ENCODE measurements at places on chromosomes 6 and 20.

DNA sequence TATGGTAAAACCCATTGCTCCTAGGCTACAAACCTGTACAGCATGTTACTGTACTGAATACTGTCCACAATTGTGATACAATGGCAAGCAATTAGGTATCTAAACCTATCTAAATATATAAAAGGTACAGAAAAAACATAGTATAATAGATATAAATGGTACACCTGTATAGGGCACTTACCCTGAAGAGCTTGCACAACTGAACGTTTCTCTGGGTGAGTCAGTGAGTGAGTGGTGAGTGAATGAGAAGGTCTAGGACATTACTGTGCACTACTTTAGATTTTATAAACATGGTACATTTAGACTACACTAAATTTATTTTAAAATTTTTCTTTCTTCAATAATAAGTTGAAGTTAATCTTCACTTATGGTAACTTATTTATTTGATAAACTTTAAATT is 119.9 kb upstream of the CEP85L start:
- no peak for DNase-seq

- no peak for DNase-seq
Observed at GRCh38 chr20:43961541-43962471, 47.2 kb downstream of the TOX2 start.

DNA sequence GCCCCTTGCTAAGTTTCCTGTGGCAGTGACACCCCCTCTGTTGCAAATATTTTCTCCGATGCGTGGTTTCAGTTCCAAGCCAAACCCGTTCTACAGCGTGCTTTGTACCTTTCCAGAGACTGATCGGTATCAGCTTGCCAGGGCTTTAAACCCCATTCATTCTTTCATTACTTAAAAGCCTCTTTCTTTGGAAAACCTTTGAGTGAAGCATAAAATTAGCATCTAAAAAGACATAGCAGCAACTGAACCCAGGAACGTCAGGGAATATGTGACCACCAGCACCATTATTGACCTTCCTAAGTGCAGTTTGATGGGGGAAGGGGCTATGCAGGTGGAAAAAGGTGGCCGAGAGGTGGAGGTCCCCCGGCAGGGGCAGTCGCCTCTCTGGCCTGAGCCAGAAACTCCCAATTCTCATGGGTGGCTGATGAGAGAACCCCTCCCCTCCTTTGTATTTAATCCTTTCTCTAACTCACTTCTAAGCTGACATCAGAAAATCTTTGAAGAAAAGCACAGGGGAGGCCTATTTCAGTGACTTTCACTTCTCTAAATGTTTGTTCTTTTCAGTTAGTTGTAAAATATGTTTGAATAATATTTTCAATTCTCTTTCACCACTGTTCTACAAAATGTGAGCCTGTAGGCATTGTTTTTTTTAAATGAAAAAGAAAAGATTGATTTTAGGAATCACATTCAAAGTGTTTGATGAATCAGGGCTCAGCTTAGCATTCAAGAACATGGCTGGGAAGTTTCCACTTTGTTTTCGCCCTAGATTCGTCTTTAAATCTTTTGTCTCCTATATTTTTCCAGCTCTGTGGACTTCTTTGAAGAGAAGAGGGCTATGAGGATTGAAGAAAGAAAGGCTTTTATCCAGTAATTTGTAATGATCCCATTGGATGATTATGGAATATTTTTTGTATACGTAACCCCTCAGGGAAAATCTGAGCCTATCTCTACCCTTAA is 89.2 kb downstream of the RSPH3 start:
- no peak for DNase-seq

DNA sequence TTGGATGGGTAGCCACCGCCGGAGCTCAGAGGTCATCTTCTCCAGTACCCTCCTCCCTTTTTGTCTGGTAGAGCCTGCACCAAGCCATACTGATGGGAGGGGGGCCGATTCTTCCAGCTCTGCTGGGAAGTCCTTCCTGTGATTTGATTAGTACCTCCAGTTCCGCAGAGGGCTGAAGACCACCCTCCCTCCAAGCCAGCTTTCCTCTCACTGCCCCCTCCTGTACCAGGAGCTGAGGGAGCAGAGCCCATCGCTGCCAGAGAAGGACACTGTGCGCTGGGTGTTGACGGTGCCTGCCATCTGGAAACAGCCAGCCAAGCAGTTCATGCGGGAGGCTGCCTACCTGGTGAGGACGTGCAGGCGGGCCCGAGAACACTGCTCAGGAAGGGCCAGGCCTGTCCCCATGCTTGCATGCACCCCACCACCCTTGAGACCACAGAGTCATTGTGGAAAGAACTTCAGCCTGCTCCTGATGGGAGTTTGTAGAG is 13.2 kb downstream of the HSPA12B start:
- no peak for DNase-seq

DNA sequence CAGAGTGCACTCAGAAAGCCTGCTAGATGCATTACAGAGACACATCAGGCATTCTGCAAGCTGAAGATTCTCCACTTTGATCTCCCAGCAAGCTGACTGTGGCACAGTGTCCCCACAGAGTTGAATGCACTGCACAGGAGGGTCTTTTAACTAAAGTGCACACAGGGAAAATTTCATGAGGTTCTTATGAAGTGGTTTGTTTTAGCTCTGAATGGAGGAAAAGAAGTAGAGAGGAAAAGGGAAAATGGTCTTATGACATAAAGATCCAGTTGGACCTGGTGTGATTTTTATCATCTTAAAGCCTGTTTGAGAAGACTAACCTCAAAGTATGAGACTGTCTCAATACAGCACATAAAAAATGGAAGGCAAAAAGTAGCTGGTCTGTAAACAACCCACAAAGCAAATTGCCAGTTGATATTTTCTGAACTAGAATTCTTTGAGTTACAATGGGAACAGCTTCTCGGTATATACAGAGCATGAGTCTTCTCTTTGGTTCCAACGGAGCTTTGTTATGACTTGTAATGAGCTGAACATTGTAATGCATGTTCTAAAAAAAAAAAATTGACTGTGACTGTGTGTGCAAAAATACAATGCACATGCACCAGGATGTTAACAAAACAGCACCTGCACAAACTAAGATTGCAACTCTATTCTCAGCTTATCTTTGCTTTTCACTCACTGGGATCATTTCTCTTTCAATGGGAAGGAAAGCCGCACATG is 383.0 kb upstream of the ID4 start:
- no peak for DNase-seq

GRCh38 chr20:13009682-13010406 is 1.1 kb downstream of the SPTLC3 start:
- DNase-seq, result no peak

- no peak for DNase-seq
Observed at GRCh38 chr6:7719364-7719850, 6.5 kb upstream of the BMP6 start.

DNA sequence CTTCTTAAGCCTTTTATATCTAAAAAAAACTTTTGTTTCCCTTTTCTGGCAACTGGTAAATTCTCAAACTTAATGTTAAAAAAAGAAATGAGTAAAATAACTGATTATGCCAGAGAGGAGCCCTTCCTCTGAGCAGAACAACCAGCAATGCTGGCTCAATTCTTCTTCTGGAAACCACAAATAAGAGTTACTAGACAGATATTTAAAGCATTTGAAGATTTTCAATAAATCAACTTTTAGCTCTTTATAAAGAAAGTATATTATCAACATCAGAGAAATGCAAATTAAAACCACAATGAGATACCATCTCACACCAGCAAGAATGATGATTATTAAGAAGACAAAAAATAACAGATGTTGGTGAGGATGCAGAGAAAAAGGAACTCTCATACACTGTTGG is 61.1 kb upstream of the TCF21 start:
- DNase-seq, result no peak

GRCh38 chr6:126724821-126725220 is 384.9 kb downstream of the CENPW start:
- no peak for DNase-seq

GRCh38 chr20:34269996-34270627 is 28.9 kb downstream of the ASIP start:
- peak; percentile 21 for DNase-seq

DNA sequence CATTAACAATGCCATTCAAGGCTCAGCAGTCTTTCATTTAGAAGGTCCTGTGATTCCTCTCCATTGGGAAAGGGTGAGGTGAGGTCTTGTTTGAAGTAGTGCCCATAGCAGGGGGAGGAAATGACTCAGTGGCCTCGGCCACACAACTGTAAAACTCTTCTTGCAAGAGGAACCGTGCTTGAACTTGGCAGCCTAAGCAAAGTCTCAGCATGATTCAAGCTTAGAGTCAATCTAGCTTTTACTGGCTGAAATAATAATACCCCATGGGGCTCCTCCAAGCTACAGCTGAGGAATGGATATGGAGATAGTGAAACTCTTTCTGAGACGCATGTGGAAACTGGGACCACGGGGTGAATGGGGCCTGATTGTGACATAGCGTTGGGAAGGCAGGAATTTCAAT is 428.2 kb downstream of the BMP2 start:
- DNase-seq, result no peak

DNA sequence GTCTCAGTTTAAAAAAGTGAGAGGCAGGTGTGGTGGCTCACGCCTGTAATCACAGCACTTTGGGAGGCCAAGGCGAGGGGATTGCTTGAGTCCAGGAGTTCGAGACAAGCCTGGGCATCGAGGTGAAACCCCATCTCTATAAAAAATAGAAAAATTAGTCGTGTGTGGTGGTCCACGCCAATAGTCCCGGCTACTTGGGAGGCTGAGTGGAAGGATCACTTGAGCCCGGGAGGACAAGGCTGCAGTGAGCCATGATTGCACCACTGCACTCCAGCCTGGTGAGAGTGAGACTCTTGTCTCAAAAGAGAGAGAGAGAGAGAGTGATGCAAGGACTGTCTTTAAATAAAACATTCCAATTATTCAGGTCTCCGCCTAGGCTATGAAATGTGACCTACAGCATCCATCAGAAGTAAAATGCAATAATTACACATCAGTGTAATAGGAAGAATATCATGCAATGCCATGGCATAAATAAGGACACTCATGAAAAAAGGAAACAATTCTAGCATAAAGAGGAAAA is 81.5 kb downstream of the SH3BGRL2 start:
- DNase-seq, result no peak

- DNase-seq, result no peak
Observed at GRCh38 chr6:113445201-113445600, 411.9 kb upstream of the MARCKS start.

- DNase-seq, result no peak
Observed at GRCh38 chr6:81614292-81614691, 138.2 kb downstream of the TENT5A start.

DNA sequence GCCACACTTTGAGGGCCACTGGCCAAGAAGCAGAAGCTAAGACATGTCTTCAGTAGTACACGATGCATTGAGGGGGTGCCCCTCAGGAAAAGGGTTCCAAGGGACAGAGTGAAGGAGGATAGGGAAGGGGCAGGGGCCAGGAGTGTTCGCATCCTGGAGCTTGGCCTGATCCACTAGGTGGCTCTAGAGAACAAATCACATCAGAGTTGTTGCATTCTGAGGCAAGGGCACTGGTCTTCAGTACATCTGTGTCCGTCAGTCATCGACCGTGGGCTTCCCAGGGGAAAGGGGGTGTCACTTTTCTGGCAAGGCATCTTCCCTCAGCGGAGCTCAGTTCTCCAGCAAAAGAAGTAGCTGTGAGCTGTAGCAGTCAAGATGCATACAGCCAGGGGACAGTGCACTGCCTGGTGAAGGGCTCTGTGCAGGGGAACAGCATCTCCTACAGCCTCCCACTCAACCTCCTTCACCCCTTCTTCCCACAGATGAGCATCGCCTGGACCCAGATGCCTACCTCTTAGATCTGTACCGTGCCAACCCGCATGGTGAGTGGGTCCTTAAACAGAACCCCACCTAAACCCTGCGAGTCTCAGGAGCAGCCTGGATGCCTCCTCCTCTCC is 47.8 kb downstream of the ARHGAP40 start:
- DNase-seq, result no peak

- DNase-seq, result no peak
Observed at GRCh38 chr6:87710090-87710489, 8.1 kb upstream of the AKIRIN2 start.

GRCh38 chr6:5726976-5727718 is 279.6 kb downstream of the NRN1 start:
- DNase-seq, result no peak

DNA sequence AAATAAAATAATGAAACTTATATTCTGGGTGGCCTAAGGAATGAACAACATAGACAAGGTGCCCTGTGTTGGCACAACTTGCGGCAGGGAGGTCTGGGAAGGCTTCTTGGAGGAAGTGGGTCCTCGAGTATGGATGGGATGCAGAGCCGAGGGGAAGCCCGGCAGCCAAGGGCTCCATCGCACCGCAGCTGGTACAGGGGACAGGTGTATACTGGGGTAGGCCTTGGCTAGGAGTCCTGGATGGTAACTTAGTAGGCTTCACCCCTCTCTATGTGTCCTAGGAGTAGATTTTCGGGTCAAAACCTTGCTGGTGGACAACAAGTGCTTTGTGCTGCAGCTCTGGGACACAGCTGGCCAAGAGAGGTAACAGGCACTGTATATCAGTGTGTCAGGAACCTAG is 28.0 kb downstream of the RAB44 start:
- no peak for DNase-seq

DNA sequence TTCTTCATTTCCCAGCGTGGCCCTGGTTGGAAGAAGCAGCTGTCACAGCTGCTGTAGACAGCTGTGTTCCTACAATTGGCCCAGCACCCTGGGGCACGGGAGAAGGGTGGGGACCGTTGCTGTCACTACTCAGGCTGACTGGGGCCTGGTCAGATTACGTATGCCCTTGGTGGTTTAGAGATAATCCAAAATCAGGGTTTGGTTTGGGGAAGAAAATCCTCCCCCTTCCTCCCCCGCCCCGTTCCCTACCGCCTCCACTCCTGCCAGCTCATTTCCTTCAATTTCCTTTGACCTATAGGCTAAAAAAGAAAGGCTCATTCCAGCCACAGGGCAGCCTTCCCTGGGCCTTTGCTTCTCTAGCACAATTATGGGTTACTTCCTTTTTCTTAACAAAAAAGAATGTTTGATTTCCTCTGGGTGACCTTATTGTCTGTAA is 292.7 kb downstream of the ESR1 start:
- DNase-seq, result peak; percentile 62

DNA sequence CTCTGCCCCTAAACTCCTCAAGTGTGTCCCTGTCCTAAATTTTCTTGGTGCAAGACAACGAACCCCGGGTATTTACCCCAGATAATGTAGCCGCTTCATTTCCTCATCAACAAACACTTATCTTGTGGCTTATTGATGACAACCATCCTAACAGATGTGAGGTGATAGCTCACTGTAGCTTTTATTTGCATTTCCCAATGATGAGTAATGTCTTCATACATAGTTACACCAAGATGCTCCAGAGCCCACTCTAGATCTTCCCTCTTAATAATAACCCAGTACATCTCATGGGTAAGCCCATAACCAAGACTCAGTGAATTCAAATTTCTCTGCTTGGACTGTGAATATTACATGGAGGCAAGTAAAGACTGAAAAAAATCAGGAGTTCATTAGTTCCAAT is 48.2 kb upstream of the BEND6 start:
- DNase-seq, result no peak

GRCh38 chr6:168301648-168302398 is 17.8 kb downstream of the DACT2 start:
- no peak for DNase-seq

GRCh38 chr6:84615113-84615850 is 149.1 kb downstream of the TBX18 start:
- DNase-seq, result no peak

All from left ventricle myocardium inferior (tissue), 1 donor.